ENCODE measurements at places on chromosomes 7 and 10.

- DNase-seq: no peak
Measured at GRCh38 chr7:116232350-116232749, 22.0 kb downstream of the TES start.

DNA sequence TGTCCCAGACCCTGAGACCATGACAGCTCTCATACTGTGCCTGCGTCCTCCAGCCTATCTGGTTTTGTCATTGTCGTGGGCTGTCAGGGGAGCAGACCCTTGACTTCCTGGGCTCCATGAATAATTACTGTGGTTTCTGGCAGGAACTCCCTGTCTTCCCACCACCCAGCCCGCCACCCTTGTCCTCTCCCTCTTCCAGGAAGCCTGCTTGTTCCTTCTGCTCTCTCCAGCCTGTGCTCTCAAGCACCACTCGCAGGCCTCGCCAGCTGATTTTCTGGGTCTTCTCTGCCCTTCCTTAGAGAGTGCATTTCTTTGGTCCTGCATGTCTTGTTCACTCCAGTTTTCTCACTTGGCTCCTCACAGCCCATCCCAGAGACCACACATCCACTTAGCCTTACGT is 224.5 kb upstream of the INHBA start:
- DNase-seq: no peak

GRCh38 chr7:155972651-155973390 is 160.6 kb upstream of the SHH start:
- DNase-seq: no peak

GRCh38 chr7:128833148-128833945 is 3.1 kb downstream of the FLNC start:
- DNase-seq: no peak

DNA sequence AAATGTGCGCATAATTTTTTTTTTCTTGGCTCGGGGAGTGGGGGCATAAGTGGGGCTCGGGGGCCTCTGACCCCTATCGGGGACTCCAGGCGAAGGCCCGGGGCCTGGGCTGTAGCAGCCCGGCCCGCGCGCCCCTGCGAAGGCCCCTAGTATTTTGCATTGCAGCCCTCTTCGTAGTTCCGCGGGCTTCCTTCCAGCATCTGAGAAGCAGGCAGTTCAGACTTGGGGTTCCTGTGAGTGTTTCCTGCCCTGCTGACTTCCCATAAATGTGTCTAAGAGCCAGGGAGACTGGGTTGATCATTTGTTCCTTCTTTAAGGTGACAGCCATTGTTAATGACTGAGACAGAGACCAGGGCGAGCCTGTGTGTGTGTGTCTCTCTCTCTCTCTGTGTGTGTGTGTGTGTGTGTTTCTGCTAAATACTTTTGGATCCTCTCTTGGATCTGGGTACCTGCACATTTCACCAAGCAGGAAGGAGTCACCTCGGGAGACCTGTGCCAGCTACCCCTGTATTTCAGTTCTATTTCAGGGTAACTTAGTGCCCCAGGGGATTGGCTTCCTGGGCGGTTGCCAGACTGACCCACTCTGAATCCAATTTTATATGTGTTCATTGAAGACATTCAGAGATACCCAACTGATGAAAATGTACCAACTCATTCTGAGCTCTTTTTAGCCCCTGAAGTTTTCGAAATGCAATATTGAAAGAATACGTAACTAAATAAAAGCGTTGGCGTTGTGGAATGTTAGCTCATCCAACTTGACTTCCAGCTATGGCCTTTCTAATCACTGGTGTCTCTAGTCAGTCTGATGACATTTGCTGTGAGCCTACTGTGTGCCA is 805 bp downstream of the MSRB2 start:
- peak; percentile 2 for DNase-seq

DNA sequence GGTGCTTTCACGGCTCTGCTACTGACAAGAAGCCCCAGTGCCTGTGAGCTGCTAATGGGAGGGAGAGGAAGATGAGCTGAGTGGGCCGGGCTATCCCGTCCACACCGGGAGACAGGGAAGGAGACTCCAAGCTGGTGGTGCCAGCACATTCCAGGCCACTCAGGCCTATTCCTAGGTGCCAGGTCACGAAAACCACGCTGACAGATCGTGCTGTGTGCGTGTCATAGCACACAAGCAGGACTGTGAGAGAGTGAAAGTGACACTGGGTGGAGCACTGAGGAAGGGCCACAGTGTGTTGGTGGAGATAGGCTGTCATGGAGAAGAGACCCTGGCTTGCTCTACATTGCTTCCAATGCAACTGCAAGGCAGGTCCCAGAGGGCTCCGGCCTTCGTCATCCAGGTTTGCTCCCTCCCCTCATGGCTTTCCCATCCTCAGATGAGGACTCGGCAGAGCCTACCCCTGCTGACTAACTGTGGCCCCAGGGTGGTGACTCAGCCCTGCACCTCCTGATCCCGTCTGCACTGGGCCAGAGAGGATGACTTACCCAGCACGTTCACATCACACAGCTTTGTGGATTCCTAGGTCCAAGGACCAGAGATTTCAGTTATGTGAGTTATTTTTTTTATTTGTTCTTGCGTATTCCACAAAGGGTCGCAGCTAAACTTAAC is 167.3 kb downstream of the EGFR start:
- no peak for DNase-seq

GRCh38 chr10:61836888-61837754 is 64.4 kb upstream of the ARID5B start:
- DNase-seq: no peak

GRCh38 chr10:24041034-24041433 is 167.9 kb upstream of the KIAA1217 start:
- no peak for DNase-seq

DNA sequence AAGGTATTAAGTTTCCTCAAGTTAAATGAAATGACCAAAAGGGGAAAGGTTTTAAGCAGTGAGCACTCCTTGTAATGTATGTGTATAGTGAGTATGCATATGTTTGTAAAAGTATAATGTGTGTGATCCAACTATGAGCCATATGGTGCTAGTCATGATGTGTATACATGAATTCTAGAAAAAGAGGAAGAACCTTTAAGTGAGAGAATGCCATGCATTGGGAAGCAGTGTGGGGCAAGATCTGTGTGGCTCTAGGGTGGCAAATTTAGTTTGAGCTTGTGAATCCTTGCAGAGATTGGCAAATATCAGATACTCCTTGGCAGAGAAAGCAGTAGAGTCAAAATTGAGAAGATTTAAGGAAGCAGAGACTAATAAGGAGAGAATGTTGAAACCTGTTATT is 435.0 kb downstream of the AUTS2 start:
- no peak for DNase-seq

DNA sequence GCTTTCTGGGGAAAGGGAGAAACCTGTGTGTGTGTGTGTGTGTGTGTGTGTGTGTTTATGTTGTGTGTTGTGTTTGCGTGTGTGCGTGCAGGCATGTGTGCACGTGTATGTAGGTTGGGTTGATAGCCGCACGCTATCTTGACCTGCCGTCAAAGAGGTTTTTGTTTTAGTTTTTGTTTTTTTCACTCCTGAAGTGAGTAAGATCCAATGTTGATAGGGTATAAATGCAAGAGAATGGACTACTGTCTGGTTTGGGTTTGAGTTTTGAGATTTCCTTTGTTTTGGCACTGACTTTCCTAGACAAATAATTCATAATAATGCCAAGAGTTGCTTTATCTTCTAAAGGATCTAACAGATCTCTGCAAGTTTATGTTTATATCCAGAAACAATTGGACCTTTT is 27.8 kb downstream of the POU6F2 start:
- DNase-seq: no peak

GRCh38 chr10:929960-930624 is 1.4 kb downstream of the LARP4B start:
- DNase-seq: no peak

DNA sequence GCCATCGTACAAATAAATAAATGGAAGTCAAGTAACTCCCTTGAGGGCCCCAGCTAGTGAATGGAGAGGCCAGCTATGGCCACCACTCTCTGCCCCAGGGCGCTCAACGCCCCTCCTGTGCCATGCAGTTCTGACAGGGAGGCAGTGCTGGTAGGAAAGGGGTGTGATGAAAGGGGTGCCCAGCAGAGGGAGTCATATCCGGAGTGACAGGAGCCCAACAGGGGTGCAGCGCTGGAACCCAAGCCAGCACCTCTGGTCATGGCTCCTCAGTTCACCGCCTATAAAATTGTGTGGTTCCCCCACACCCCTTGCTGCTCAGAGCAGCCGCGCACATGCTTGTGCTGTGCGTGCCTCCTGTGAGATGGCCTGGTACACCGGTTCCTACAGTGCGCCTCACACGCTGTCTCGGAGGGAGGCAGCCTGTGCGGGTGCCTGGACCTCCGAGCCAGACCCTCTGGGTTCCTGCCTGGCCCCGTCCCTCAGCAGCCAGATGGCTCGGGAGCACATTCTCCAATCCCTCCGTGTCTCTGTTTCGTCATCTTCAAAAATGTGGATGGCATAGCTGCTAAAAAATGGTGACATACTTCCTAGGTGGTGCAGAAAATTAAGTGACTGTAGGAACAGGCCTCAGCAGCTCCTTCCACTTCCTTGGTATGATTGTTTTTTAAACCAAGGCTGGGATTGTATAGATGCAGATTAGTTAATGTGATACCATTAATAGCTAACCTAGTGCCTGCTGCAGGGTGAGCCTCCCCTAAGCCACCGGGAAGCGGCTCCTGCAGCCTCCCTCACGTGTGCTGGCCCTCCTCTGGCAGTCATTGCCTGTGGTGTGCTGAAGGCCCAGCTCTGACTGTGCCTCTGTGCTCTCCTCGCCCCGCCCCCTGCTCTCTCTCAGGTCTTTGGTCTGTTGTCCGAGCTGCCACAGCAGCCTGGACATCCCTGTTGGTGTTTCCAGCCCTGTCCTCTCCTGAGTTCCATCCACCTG is 125.8 kb downstream of the EGFR start:
- no peak for DNase-seq

All from stimulated activated CD4-positive, alpha-beta T cell treated with anti-CD3 and anti-CD28 coated beads, Interleukin-4, amount 100 ng/mL, for 48 hours (primary cell).